Choroid plexus epithelial cell (primary cell): ENCODE measurements at places on chromosomes 13 and 19.

DNA sequence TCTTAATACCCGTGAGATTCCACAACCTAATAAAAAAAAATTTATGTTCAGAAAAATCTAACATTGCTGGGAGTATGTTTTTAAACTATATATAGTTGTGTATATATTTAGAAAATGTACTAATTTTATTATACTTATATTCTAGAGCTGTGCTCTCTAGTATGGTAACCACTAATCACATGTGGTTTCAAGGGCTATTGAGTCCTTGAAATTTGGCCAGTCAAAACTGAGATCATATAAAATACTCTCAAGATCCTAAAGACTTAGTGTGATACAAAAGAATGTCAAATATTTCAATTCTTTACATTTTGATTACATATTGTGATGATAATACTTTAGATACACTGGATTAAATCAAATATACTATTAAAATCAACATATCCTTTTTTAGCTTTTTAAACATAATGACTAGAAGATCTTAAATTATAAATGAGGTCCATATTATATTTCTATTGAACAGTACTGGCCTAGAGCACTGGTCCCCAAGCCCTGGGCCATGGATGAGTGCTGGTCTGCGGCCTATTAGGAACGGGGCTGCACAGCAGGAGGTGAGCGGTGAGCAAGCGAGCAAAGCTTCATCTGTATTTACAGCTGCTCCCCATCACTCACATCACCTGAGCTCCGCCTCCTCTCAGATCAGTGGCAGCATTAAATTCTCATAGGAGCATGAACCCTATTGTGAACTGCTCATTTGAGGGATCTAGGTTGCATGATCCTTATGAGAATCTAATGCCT is 176.5 kb upstream of the NBEA start:
- no peak for DNase-seq

DNA sequence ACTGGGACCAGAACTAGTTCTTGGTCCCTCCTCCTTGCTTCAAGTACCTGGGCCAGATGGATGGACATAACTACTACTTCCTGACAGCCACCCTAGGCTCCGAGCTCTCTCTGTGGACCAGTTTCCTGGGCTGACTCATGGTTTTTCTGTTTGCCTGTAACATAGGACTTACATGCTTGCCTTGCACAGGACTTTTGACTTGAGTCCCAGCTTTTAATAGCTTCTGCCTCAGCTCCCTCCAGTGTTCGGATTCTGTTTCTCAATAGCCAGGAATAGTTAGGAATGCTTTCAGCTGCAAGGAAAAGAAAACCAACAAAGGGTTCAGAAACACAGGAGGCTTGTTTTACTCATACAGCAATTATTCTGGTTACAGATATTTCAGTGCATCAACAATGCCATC is 405.9 kb downstream of the ZNF536 start:
- DNase-seq: no peak

DNA sequence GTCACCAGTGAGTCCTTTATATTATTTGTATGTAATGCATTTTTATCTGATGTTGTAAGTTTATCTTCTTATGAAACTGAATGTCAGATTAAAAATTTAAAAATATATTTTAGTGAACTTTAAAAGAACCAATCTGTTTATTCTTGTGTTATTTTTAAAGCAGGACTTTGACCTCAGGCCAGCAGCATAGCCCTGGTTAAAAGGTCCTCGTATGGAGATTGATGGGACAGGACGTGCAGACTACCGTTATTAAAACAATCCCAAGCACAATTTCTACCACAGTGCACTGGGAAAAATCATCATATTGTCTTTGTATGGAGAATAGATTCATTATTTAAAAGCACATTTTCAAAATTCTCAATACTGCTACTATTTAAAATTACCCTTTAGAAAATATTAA is 573.8 kb upstream of the ARGLU1 start:
- DNase-seq: no peak

DNA sequence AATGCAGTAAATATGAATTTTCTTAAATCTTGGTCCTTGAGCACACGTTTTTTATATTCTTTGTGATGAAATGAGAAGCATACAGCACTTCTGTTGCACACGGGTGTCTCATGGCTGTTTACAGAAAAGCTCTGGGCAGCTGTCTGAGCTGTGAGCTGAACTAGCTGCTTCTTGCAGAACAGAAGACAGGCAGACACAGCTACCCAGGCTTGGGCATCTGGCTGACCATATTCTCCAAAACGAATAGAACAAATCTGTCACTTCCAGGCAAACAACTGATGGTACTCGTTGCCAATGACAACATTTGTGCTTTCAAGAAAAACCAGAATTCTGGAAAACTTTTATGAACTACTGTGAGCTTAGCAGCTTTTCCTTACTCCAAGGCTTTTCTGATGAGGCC is 16.2 kb downstream of the PCID2 start:
- no peak for DNase-seq

DNA sequence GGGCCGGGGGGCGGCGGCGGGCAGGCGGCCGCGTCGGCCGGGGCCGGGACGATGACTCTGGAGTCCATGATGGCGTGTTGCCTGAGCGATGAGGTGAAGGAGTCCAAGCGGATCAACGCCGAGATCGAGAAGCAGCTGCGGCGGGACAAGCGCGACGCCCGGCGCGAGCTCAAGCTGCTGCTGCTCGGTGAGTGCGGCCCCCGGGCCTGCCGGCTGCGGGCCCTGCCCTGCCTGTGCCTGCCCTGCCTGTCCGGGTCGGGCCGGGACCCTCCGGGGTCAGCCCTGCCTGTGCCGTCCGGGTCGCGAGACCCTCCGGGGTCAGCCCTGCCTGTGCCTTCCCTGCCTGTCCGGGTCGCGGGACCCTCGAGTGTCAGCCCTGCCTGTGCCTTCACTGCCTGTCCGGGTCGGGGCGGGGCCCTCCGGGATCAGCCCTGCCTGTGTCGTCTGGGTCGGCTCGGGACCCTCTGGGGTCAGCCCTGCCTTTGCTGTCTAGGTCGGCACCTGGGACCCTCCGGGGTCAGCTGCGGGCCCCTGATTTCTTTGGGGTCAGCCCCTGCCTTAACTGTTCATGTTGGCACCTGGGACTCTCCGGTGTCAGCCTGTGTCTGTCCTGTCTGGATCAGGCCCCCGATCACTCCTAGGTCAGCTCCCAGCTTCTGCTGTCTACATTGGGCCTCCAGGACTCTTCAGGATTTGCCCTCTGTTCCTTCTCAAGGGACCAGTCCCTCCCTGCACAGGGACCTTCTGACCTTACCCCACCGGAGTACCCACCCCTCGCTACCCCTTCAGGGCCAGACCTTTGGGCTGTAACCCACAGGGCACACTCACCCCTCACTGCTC is 659 bp downstream of the GNA11 start:
- DNase-seq: peak; percentile 39

- DNase-seq: no peak
Measured at GRCh38 chr13:72788831-72789230, 6.9 kb downstream of the PIBF1 start.

- no peak for DNase-seq
Measured at GRCh38 chr19:51632126-51632525, 1.9 kb upstream of the SIGLEC5 start.

DNA sequence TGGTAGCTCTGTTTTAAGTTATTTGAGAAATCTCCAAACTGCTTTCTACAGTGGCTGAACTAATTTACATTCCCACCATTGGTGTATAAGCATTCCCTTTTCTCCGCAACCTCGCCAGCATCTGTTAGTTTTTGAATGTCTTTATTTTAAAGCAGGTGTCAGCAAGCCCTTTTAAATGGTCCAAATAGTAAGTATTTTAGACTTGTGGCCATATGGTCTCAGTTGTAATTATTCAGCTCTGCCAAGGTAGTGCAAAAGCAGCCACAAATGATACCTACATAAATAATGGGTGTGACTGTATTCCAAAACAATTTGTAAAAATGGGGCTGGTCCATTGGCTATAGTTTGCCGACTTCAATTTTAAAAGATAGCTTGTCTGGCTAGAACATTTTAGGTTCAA is 58.7 kb upstream of the TMTC4 start:
- DNase-seq: no peak

GRCh38 chr13:19573120-19573716 is 11.9 kb upstream of the TPTE2 start:
- no peak for DNase-seq

DNA sequence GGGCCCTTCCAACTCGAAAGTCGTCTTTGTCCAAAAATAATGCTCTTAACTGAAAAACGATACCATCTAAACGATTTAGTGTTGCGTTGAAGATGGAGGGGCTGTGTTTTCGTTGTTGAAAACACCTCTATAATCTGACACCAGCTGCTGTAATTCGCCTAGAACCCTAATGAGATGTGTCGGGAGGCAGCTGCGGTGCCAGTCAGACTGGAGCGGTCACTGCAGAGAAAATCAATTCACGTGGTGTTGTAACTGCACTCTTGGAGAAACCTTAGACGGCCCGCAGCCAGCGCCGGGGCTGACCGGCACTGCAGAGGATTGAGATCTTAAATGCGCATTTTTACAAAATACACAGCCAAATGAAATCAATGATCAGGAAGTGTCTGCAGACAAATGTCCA is 339.1 kb downstream of the ZNF536 start:
- no peak for DNase-seq

- DNase-seq: no peak
Measured at GRCh38 chr19:31254611-31255010, 94.6 kb downstream of the TSHZ3 start.

DNA sequence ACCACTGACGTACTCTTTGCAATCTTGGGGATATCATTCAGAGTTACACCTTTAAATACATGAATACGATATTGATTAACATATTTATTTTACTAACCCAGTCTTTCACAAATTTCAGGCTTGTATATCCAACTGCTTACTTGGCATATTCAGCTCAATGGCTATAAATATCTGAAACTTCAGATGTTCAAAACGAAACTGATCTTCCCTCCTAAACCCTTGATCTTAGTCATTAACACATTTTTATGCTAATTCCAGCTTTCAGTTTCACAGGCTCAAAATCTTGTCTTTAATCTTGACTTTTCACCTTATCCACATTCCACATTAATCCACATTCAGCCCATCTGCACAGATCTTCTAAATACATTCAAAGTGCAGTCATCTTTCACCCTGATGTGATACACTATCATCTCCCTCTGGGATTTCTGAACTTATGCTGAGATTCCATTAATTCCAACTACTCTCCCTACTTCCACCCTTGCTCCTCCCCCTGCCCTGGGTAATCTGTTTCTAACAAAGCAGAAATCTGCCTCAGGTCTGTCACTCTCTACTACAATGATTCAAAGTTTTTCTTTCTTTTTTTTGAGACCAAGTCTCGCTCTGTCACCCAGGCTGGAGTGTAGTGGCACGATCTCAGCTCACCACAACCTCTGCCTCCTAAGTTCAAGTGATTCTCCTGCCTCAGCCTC is 387.2 kb downstream of the GPC5 start:
- DNase-seq: peak; percentile 2

- DNase-seq: no peak
Measured at GRCh38 chr19:8484331-8484894, 18.0 kb downstream of the PRAM1 start.

DNA sequence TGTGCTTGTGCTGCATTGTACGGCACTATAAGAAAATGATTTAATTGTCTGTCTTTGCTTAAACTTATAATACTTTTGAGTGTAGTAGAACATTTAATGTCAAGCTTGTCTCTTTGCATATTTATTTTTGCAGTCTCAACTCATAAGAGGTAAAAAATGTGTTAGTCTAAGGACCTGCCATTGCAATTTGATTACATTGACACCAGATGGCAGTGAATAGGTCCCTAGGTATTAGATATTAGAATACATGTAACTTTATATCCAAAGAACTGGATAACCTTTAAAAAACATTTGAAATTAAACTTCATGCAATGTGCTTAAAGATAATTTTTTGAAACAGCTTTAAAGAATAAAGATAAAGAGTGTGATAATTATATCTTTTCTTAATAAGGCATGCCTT is 1421.3 kb downstream of the OLFM4 start:
- no peak for DNase-seq

GRCh38 chr19:16386619-16387240 is 62.1 kb downstream of the KLF2 start:
- peak; percentile 84 for DNase-seq

- DNase-seq: no peak
Measured at GRCh38 chr19:1170938-1171754, 2.9 kb downstream of the SBNO2 start.

GRCh38 chr19:7292950-7293761 is 1.1 kb downstream of the INSR start:
- DNase-seq: no peak

DNA sequence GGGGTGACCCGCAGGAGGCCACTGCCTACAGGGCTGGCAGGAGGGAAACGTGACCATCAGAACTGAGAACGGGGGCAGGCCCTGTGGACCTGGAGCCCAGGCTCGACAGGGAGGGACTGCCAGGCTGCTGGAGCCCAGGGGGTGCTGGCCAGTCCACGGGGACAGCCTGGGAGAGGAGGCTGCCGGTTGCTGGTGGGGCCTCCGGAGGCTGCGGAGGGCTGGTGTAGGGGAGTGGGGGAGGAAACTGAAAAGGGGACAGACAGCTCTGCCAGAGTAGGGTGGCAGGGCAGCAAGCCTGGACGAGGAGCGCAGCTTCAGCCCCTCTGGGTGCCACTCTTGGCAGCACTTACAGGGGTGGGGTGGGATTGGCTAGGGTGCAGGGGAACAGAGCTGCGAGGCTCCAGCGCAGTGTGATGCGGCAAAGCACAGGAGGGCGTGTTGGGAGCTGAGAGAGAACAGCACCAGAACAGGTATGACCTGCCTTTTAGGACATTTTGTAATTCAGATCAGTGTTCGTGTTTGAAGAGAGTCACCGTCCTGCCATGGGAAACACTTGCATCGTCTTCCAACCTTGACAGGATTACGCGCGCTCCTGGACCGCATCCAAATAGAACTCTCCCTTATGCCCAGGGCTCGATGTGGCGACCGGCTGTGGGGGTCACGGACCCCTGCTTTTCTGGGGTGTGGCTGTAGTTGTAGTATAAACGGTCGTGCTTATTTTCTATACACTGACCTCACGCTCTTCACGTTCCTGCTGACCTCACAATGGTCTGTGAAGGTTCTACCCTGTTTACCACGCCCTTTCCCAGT is 19.9 kb upstream of the ARHGEF7 start:
- DNase-seq: no peak

- peak; percentile 49 for DNase-seq
Measured at GRCh38 chr13:94657167-94657566, 55.2 kb downstream of the SOX21 start.

- peak; percentile 41 for DNase-seq
Measured at GRCh38 chr13:37645181-37645740, 46.7 kb upstream of the POSTN start.

DNA sequence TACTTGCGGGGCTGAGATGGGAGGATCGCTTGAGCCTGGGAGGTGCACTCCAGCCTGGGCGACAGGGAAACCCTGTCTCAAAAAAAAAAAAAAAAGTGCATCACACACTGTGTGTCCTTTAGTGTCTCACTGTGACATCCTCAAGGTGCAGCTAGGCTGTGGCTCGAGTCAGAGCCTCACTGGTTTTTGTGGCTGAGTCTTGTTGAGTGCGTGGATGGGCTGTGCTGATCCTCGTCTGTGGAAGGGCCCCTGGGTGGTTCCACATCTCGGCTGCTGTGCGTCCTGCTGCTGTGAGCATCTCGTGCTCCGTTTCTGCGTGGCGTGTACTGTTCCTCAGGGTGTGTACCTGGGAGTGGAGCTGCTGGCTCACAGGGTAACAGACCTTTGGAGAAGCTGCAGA is 11.2 kb downstream of the STK11 start:
- DNase-seq: no peak

GRCh38 chr13:37175996-37176395 is 70.5 kb upstream of the CSNK1A1L start:
- DNase-seq: peak; percentile 97

GRCh38 chr19:45117167-45117594 is 24.2 kb downstream of the PPP1R37 start:
- peak; percentile 26 for DNase-seq

- DNase-seq: no peak
Measured at GRCh38 chr13:98157609-98158008, 14.7 kb downstream of the FARP1 start.

- DNase-seq: no peak
Measured at GRCh38 chr19:43660971-43661360, 9.0 kb downstream of the PLAUR start.
